ENCODE measurements at places on chromosomes 1 and 21.
A peak's percentile ranks its signal among the peaks of the same experiment; 100 is the strongest.

DNA sequence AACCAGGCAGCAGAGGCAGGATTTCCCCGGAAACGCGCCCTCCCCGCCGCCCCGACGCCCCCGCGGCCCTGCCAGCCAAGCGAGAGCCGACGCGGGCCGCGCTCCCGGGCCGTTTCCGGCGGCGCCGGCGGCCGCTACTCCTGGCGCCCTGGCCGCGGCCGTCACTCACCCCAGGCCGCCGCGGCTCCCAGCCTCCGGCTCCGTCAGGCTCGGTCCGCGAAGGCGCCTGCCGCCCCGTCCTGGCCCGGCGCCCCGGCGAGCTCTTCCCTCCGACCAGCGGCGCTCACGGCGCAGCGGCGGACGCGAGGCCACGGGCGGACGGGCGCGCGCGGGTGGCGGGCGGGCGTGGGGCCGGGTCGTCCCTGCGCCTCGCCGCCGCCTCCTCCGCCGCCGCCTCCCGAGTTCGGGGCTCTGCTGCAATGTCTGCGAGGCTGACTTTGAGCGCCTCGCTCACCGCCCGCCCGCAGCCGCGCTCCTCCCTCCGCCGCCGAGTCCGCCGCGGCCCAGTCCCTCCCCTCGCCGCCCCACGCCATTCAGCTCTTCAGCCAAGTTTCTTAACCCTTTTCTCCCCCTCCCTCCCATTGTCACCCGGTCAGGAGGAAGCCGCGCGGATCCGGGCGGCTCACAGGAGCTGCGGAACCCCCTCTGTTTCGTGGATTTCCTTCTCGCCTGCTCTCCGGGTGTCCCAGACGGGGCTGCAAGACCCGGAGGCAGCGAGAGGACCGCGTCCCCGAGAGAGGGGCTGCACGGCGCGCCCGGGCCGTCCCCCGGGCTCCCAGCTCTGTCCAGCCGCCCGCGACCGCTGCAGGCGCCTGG, at the start of gene NRIP1:
NRIP1 (minus strand) TSS at position 425 of the 816 bp plus-strand sequence. CDS start 96,808 bp downstream, outside the sequence.
- peak; percentile 84 for DNase-seq

GRCh38 chr1:205247130-205247921, 19.6 kb downstream of the TMCC2 start:
- no peak for DNase-seq

DNA sequence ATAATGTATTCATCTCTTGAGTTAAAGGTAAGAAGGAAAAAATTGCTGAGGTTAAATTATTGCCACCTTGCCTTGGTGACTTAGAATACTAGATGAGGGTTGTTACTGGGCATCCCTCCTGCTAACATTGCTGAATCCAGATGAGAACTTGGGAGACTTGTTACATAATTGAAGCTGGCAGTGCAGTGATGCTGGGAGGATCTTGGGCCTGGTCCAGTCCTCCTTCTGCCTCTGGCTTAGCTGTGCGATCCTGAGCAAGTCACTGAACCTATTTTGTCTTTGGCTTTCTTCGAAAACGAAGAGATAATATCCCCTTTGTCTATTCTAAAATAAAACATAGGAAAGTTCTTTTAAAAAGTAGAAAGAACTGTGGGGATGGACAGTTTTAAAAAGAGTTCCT, 244.9 kb upstream of the NRIP1 start:
- no peak for DNase-seq

- no peak for DNase-seq
Observed at GRCh38 chr21:26164311-26164710, 6.3 kb downstream of the APP start.

DNA sequence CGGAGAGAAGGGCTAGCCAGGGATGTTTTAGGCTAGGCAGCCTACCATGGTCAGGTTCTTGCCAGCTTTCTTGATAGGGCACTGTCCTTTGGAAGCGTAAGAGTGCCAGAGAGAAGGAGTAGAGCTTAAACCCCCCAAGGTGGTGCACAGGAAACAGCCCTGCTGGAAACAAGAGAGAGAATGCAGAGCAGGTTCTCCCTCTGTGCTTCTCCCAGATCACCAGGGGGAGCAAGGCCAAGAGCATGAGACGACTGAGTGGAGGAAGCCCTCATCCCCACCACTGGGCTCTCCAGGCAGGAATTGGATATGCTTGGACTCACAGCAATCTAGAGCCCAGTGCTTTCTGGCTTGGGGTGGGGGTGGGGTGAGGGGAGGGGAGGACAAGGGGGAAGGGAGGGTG, 49.8 kb downstream of the ATP2B4 start:
- DNase-seq = no peak

GRCh38 chr21:44013380-44014088, 1.4 kb downstream of the TRAPPC10 start:
- no peak for DNase-seq

GRCh38 chr1:229412056-229412455, 21.8 kb downstream of the ACTA1 start:
- DNase-seq = peak; percentile 30

- DNase-seq = no peak
Observed at GRCh38 chr1:1672181-1672965, 13.6 kb upstream of the CDK11B start.

GRCh38 chr21:31647650-31648049, 11.8 kb upstream of the SOD1 start:
- no peak for DNase-seq

- DNase-seq = no peak
Observed at GRCh38 chr1:169047074-169047473, 59.4 kb upstream of the ATP1B1 start.

DNA sequence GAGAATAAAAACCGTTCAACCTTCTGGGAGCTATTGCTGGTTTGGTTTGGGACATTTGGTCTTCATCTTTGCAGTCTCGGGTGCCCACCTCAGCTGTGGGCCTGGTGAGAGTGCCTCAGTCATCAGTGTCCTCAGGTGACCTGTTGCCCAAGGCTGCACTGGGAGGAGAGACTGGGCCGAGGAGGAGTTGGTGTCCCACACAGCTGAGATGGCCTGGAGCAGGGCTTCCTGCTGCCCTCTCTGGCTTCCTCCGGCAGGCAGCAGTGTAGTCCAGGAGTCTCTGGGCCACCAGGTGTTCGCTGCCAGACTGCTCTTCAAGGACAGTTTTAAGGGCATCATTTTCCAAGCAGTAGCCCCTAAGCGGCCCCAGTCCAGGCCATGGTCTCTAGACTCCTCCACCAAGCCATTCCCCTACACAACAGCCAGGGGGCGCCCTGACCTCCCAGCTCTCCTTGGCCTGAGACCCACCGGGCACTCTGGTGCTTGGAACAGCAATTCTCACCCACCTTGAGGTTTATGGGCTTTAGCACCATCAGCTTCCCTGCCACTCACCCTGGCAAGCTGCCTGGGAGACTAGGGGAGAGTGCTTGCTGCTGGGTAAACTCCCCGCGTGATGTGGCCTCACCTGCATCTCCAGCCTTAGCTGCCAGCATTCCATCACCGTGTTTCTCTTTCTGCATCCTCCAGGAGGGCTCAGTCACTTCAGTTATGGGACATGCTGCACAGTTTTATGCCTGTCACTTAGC, 9.1 kb upstream of the SYTL1 start:
- DNase-seq = peak; percentile 77

GRCh38 chr21:37532868-37533780, 166.6 kb downstream of the DYRK1A start:
- peak; percentile 53 for DNase-seq

DNA sequence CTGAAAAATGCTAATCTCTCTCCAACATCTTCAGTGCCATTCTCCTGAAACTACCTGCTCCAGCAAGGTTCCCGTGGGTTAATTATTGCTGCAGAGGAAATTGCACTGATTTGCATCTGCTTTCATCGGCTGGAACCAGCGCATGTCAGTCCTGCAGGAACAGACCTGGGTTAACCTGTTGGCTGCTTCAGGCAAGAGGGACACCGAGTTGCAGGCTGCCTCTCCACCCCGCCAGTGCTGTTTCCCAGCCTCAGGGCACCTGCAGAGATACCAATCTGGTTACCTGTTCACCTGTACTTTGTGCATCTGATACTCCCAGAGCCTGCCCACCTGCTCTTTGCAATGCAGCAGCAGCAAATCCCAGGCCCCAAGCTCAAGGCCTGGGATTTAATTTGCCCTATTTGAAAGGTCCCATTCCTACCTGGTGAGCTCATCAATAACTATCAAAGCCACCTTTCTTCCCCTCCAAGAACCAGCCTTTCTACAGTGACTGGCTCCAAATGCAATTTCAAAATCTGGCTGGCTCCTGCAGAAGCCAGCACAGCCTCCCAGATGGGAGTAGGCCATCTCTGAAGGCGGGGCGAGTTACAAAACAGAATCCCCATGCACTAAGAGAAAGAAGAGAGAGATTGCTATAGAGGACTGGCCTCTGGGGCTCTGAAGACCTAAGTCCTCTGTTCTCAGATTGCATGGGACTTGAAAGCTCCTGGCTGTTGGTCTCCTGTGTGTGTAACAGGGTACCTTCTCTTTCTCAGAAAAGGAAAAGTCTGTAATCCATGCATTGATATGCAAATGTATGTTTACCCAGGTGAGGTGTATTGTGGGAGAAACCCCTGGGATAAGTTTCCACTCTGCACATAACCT, 67.8 kb downstream of the TOMM20 start:
- DNase-seq = peak; percentile 95

DNA sequence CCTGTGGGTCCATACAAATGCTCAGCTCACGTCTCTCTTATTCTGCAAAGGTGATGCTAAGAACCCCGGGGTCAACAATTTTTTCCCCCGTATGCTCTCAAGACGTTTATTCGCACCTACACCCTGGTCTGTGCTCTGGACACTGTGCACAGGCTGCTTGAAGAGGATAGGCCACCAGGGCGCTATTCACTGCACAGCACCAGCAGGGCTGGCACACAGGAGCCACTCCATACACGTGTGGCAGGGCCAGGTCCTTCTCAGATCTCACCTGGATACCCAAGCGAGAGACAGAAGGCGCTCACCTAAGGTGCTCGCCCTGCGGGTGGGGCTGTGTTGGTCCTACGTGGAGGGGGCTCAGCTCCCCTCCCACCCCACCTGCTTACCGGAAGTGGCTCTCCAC, 16.7 kb downstream of the TMEM63A start:
- no peak for DNase-seq

DNA sequence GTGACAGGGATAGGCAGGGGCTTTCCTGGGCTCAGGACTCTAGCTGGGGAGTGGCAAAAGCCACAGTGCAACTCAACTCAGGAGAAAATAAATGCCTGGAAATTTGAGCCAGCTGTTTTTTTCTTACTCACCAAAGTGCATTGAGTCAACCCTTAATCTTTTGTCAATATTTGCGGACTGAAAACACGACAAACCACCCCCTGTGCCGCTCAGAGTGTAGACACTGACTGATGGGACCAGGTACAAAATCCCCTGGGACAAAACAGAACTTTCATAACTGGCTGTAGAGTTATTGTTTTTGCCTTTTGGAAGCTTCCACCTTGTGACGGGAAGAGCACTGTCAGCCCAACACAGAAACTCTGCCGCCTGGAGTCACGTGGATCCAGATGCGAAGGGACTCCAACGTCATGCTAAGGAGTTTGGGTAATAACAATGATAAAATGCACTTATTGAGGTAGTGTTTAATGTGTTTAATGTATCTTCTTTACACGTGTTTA, 164.6 kb downstream of the PLPP3 start:
- DNase-seq = no peak

DNA sequence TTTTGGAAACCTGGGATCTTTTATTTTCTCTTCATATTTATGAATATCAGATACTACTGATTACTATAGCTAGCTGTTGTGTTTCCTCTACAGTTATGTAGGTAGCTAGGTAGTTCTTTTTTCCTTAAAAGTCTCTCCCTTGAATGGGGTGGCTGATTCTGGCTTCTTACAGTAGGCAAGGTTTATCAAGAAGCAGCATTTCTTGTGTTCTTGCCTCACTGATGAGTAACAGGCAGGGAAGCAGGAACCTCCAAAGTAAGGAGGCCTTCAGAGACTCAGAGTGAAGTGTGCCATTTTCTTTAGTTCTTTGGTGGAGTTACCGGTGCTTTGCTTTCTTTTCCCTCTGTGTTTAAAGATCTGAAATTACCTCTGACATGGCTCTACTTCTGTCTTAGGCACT, 56.0 kb downstream of the ZMYM4 start:
- no peak for DNase-seq

GRCh38 chr1:75967719-75968118, 35.5 kb upstream of the ASB17 start:
- DNase-seq = no peak

DNA sequence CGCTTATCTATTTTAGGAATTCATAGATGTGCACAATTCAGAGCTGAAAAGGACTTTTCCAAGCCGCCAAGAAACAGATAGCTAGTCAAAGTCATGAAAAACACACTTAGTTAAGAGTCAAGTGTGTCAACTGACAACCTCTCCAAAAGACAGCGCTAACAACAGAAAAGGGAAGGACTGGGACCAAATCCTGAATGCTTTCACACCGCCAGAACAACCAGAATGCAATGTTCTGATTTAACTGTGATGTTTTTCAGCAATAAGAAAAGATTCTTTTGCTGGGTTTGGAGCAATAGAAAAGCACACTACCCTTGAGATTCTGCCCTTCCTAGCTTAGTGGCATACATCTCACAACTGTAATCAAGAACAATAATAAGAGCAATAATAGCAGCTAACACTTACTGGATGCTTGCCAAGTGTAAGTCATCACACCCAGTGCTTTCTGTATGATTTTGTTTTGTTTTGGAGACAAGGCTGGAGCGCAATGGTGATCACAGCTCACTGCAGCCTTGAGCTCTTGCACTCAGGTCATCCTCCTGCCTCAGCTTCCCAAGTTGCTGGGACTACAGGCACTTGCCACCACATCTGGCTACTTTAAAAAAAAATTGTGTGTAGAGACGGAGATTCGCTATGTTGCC, 33.9 kb upstream of the SDC3 start:
- DNase-seq = no peak

DNA sequence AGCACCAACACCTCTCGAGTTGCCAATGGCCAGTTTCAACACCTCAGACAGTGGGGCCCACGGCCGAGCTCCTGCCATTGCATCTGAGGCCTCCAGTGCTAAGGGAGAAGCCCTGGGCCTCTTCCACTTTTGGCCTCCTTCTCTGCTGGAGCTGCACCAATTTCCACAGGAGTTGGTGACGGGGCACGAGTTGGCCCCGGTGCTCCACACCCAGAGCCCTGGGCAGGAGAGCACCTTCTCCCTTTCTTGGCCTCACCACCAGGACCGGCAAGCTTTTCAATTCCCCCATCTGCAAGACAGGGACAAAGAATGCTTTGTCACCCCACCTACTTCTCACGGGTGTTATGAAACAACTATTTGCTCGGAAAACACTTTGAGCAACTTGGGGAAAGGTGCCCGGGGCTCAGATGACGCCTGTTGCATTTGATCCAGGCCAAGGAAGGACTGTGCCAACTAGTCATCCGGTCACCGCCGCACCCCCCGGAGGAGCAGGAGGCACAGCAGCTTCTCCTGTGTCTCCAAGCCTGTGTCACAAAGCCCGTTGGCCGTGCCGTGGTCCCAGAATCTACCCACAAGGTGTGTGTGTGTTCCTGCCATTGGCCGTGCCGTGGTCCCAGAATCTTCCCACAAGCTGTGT, 55.2 kb downstream of the TOMM20 start:
- DNase-seq = no peak

- DNase-seq = peak; percentile 31
Observed at GRCh38 chr1:213744780-213745179, 243.0 kb upstream of the PROX1 start.
